ENCODE measurements at places on chromosomes 12 and 14.

DNA sequence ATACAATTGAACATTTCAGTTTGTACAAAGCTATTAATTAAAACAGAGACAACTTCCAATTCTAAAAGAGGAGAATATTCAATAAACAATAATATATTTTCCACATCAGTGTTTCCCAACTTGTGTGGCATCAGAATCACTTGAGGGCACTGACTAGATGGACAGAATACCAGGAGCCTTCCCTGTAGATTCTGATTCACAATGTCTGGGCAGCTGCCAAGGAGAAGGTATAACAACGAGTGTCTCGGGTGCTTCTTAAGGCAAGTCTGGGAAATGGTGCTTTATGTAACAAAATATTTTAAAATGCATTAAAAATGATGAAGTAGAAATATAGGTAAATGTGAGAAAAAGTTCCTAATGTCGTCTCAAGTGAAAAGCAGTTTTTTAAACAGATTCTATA, 26.2 kb downstream of the GALC start:
- no peak for DNase-seq

DNA sequence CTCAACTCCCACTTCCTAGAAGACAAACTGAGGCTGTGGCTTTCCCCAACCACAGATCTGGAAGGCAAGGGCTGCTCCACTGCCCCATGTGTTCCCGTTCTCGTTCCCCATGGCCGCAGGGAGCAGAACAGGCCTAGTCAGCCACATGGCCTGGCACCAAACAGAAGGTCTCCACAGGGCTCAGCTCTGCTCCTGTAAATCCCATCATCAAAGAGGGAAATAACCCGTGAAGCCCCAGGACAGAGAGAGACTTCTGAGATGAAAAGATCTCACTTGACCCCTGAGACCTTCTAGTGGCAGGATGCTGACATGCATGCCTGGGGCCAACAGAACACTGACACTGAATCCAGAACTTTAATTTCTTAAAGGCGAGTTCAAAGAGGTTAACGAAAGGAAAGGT, 68.9 kb downstream of the BCL11B start:
- DNase-seq: no peak

- DNase-seq: no peak
Observed at GRCh38 chr12:2396448-2396871, 343.7 kb downstream of the CACNA1C start.

DNA sequence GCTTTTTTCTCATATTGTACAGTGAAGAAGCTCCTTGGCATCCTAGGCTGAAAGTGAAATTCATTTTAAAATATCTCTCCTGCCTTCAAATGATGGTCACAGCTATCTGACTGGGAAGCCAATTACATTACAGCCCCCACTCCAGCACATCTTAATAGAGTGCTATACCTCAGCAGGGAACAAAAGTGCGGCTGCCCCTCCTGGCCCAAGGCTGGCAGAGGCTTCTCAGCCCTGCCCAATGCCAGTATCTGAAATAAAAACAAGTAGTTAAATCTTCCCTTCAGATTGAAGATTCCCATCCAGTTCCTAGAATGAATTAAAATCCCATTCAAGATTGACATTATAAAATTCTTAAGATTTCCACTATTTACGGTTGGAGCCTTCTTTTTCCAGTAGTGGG, 54.9 kb upstream of the GNG2 start:
- DNase-seq: no peak

- no peak for DNase-seq
Observed at GRCh38 chr14:76827696-76828296, 1.6 kb downstream of the LRRC74A start.
